ENCODE measurements at places on chromosomes 7 and 10. TPM values are rescaled to one million over a fixed set of nuclear protein-coding genes. Genes with fewer than 3 reads are reported as not detected.

Gene CALHM2
- total RNA-seq = 15.5 TPM

Gene SCIN
- not detected for total RNA-seq

- no peak for DNase-seq
These were observed 40.5 kb downstream of the ANLN start for GRCh38 chr7:36430186-36430585.

GRCh38 chr7:87538052-87538451, 62.6 kb upstream of the ABCB4 start:
- DNase-seq = no peak

Gene NEURL1
- total RNA-seq = 1.1 TPM

- DNase-seq = no peak
These were observed 53.0 kb upstream of the PDGFA start for GRCh38 chr7:572416-573268.

DNA sequence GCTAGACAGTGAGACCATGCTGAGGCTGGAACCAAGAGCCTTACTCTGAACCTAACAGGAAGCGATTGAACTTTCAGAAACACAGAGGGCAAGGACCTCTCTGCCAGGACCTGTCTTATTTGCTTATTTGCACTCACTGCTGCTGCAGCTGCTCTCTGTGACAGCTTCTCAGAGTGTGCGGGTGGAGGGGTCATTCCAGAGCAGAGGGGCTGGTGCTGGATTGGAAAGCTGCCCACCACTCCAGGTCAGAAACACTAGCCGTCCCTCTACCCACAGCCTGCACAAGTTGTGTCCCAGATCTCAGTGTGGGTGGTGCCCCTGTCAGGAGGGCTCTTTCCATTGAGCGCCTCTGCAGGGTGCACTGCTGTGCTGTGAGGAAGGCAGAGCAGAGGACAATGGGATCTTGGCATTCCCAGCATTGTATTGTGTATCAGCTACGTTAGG, 126.2 kb downstream of the CCNY start:
- DNase-seq = no peak

DNA sequence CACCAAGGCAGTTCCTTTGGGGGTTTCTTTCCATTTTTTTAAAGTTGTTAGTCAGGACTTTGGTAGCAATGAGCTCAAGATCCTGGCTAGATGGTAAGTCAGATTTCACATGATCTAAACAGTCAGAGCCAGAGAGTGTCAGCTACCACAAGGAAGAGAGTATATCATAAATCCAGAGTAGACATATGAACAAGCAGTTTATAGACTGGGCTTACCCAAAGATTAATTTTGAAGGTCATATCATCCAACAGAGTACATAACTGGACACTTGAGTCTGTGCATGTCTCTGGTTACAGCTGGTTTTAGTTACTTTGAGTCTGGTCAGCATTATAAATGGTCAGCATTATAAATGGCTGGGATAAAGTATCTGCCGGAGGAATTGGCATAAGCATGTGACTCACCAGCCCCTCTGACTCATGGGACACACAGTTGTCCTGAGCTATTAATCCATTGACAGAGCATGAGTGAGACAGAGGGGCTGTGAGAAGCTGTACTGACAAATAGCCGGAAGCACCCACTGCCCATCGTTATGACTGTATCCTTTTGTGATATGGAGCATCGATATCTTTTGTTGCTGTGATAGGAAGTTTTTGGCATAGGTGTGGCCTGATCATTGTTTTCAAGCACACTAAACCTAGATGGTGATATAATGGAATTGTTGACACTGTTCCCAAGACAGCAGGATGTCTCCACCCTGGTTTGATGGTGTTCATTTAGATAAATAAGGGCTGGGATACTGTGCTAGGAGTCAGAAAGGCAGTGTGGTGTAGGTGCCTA, 19.3 kb downstream of the PPP1R3C start:
- DNase-seq = no peak

DNA sequence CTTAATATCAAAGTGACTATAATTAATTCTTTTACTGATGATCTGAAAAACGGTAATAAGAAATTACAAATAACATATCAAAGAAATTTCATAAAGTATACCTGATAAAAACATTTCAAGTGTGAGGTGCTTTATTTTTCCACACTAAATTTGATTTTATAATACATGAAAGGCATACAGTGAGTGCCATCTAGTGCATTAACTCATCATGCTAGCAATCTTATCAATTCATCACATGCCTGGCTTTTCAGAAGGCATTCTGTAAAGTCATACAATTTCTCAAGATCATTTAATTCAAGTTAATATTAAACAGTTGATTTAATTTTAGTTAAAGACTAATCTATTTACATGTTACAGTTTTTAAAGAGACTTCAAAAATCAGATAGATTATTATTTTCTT, 1020.9 kb downstream of the GATA3 start:
- no peak for DNase-seq

DNA sequence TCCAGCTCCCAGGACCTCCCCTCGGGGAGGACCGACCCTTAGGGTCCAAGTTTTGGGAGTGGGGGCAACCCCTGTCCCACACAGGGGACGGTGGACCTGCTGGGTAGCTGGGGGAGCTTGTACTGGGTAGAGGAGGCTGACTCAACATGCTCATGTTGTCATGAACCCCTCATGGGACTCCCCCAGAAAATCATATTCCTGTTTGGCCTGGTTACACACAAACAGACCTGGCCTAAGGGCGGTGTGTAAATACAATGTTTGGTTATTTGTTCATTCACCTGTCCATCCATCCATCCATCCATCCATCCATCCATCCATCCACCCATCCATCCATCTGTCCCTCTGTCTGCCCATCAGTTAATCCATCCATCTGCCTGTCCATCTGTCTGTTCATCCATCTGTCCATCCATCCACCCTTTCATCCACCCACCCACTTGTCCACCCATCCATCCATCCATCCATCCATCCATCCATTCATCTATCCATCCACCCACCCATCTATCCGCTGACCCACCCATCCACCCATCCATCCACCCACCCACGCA, 92.9 kb downstream of the DNAJB6 start:
- no peak for DNase-seq

DNA sequence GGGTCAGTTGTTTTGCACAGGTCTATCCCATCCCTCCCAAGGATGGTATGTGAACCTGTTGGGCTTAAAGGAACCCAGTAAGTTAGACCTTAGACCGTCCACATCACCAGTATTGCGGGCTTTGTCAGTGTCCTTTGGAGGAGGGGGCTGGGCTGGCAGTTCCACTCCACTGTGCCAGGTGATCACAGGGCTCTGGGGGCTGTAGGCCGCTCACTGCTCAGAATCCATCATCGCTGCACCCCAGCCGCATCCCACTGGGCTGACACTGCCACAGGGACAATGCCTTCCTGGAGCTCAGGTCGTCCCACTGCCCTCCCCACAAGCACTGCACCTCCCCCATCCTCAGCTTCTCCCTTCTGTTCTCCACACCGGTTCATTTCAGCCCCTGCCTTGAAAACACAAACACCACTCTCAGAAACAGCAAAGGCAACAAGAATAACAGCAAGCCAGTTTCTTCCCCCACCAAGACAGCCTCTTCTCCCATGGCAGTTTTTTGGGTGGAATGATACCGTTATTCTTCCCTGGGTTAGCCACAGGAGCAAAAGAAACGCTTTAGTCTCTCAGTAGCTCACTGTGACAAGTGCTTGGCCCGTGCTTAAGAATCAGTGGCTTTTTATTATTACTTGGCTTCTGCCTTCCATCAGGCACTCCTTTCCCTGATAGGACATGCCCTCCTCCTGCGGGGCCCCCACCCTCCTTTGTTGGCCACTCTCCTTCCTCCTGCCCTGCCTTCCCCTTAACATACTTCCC, 111.2 kb downstream of the GRK5 start:
- no peak for DNase-seq

DNA sequence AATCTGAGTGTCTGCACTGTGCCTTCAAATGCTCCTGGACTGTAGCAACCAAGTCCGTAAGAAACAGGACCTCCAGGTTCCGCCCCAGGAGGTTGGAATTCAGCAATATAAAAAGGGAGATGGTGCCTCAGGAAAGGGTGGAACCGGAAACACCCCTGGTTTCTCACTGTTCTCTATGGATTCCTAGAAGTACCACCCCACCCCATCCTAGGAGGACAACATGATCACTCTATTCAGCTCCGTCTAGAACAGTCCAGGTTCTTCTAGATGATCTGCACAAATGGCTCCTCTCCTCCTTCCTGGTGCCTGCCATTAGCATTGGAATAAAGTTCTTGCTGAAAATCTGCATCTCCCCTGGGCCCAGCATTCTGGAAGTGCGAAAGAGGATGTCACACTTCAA, 7.6 kb upstream of the ZNF12 start:
- no peak for DNase-seq

Gene FAM25G
- not detected for total RNA-seq

Gene RP9
- total RNA-seq = 16.8 TPM

Gene ENTPD1
- total RNA-seq = 5.4 TPM

Gene TSPAN13
- 0.42 TPM for total RNA-seq

Gene PALD1
- 0.13 TPM for total RNA-seq

Gene SAP25
- 43.1 TPM for total RNA-seq

DNA sequence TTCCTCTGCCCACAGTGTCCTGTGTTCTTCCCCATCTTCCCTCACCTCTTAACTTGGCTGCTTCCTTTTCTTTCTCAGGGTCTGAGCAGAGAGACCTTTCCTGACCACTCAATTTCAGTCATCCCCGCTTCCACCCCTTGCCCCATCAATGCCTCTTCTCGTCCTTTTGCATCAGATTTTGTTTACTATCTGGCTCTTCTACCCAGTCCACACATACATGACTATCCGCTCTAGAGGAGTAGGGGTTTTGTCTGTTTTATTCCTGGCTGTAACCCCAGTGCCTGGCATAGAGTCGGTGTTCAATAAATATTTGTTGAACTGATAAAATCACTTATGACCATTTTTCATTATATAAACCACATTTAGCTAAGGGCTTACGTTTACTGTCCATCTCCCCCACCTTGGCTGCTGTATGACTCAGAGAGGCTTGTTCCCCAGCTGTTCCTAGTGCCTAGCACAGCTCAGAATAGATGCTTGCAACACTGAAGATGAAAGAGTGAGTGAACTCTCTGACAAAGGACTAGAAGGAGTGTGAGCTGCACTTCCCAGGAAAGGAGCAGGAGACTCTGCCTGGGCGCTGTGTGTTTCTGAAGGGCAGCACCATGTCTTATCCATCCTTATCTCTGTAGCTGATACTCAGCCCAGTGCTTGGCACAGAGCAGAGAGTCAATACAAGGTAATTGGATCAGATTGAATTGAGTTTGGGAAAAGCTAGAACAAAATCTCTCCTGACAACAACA, 21.9 kb downstream of the ARID5B start:
- DNase-seq = no peak

DNA sequence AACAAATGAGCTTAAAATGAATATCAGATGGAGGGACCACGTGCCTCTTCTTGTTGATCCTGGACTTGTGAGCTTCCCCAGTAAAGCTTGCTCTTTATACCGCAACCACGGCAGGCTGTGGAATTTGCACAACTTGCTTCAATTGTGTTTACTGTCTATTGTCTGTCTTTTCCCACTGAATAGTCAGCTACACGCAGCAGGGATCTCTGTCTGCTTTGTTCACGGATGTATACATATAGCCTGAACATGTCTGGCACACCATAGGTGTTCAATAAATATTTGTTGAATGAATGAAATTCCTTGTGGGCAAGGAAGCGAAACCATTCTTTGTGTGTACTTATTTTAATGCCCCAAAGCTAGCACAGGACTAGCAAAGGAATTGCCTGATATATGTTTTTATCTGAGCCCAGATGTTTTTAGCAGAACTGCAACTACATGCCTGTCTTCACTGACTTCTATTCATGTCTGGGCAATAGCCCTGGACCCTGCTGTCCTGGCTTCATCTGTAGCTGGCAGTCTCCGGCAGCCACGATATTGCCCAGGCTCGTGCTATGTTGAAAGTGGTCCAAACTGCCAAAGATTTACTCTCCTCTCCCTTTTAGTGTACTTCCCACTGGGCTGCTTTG, 29.9 kb upstream of the IFRD1 start:
- no peak for DNase-seq

Gene NFE2L3
- 4.3 TPM for total RNA-seq

DNA sequence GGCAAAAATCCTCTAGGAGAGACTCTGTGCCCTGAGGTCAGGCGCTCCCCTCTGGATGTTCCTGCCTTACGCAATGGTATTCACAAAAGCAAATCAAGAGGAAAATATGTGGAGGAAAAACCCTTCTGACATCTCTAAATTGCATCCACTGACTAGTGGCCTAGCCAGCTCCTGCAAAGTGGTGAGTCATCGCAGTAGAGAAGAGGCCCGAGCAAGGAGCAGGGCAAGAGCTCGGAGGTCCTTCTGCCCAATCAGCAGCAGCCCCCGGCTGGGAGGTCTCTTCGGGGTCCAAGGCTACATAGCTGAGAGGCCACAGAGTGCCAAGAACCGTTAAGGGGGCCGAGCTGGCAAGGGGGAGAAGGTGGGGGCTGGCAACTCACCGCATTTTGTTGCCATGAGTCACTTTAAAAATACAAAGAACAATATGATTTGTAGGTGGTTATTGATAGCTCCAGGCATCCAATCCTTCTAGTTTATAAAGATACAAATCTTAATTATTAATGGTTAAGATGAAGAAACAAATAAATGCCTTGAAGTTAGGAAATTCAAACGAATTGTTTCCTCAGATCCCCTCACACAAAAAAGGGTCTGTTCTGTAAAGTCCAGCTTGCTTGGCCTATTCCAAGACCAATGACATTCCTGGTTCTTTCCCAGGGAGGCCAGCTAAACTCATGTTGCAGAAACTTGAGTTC, 161.6 kb downstream of the PKD1L1 start:
- no peak for DNase-seq

DNA sequence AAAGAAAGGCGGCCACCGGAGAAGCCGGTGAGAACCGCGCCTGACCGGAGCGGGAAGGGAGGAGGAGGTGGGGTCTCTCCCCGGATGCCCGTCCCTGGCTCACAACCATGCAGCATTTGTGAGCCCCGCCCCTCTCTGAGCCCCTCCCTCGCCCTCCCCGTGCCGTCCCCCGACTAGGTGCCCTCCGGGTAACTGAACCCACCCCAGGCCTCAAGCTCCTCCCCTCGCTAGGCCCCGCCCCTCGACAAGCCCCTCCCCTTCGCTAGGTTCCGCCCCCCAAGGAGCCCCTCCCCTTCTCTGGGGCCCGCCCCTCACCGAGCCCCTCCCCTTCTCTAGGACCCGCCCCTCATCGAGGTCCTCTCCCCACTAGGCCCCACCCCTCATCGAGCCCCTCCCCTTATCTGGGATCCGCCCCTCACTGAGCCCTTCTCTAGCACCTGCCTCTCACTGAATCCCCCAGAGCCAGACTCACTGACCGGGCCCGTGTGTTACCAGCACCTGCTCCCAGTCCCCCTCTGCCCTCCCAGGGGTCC, 42.2 kb upstream of the HSPB1 start:
- DNase-seq = peak; percentile 24

Gene AS3MT
- total RNA-seq = not detected

DNA sequence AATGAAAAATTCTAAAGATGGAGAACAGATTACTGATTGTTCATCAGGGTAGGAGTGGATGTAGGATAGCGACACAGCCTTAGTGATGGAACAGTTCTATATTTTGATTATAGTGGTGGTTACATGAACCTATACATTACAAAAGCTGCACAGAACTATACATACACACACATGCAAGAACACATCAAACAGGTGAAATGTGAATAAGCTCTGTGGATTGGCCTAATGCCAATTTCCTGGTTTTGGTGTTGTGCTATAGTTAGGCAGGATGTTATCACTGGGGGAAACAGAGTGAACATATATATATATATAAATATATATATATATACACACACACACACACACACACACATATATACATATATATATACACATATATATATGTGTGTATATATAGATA, 76.4 kb upstream of the PIK3CG start:
- no peak for DNase-seq
